Ecto neural progenitor cell (in vitro differentiated cells): ENCODE measurements at places on chromosomes 7 and 10.

- DNase-seq: no peak
These were observed 5.4 kb downstream of the LRWD1 start for GRCh38 chr7:102469972-102470825.

GRCh38 chr10:130393342-130393741, 257.2 kb downstream of the GLRX3 start:
- no peak for DNase-seq

- DNase-seq: no peak
These were observed 383.1 kb upstream of the STEAP1 start for GRCh38 chr7:89771003-89771636.

GRCh38 chr10:29302499-29302898, 13.6 kb downstream of the LYZL1 start:
- DNase-seq: no peak

GRCh38 chr7:91251877-91252276, 12.4 kb upstream of the FZD1 start:
- DNase-seq: no peak

DNA sequence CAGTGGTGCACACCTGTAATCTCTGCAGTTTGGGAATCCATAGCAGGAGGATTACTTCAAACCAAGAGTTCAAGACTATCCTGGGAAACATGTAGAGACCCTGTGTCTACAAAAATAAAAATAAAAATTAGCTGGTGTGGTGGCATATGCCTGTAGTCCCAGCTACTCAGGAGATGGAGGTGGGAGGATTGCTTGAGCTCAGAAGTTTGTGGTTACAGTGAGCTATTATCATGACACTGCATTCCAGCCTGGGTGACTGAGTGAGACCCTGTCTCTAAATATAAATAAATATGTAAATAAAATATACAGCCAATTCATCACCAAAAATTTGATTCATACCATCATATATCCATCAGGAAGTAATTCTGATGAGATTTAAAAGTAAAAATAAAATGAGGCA, 60.9 kb downstream of the ANKRD7 start:
- DNase-seq: no peak

DNA sequence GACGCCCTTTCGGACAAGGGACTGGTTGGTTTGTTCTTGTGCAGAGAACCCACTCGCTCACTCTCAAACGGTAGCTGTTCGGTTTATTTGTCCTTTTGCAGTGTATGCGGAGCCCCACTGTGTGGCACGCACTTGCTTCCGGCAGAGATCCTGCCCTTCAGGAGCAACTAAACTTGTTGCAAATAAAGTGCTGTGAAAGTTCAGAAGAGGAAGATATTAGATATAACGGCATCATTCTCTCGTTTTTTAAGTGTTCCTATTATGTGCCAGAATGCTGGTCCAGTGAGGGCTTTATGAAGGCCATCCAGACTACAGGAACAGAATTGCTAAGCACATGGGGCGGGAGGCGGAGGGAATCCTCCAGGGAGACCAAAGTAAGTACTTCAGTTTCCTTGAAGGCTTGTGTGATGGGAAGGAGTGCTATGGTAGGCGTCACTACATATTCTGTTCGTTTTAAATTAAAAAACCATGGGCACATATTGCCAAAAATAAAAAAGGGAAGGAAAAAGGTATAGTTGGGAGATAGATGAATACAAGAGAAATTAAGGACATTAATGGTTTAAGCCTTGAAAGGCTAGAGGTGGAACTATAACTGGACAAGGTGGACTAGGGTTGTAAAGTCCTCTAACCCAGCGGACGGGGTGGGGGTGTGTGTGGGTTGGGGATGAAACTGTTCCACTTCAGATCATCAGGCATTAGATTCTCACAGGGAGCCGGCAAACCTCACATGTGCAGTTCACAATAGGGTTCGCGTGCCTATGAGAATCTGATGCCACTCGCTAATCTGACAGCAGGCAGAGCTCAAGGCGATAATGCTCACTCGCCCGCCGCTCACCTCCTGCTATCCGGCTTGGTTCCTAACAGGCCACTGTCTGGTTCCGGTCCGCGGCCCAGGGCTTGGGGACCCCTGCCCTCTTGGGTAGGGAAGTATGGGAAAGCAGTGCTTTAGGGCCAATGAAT, 704 bp upstream of the ERLIN1 start:
- DNase-seq: no peak
